ENCODE measurements at places on chromosomes 11 and 22.

- peak; percentile 48 for DNase-seq
Observed at GRCh38 chr22:30609260-30610185, 2.5 kb downstream of the TCN2 start.

DNA sequence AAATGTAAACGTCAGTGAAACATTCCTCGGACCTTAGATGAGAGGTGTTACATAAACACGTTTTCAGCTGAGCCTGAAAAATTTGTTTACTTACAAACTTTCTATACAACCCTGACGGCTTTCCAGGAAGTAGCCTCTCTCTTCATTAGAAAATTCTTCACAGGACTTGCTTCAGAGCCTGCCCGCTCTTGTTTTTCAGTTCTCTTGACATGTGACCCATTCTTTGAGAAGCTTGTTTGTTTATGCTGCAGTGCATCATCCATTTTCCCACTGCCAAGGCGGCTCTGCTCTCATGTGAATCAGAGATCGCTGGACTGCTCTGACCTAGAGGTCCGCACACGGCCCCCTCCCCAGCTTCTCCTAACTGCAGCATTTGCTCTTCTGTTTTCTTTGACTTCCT is 47.9 kb upstream of the ARHGAP42 start:
- DNase-seq, result no peak

GRCh38 chr11:66317322-66317722 is 478 bp upstream of the CD248 start:
- DNase-seq, result no peak

- DNase-seq, result no peak
Observed at GRCh38 chr22:44455151-44455962, 42.7 kb downstream of the RTL6 start.

- no peak for DNase-seq
Observed at GRCh38 chr11:114216796-114217180, 79.4 kb upstream of the NNMT start.

DNA sequence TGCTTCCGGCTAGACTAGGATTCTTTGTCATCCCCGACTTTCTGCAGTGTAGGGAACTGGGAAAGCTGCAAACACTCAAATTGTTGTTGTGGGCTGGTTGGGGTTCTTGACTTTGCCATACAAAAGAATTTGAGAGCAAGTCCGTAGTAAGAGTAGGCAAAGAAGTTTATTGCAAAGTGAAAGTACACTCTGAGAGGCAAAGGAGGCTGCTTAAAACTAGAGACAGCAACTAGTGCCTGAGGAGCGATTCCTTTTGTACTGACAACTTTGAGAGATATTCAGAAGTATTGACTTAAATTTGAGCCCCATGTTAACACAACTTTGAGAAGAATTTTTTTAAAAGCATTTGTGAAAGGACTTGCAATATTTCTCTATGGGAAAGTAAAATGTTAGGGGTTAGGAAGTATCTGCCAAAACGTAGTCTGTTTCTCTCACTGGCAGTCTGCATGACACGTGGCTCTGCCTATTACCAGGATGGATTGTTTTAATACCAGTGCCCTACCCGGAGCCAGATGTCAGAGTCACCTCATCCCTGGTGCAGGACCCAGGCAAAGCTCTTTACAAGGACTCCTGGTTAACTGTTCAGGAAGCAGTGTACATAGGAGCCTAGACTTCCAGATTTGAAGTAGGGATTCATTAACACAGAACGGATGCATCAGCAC is 85.0 kb upstream of the CLPB start:
- DNase-seq, result no peak

DNA sequence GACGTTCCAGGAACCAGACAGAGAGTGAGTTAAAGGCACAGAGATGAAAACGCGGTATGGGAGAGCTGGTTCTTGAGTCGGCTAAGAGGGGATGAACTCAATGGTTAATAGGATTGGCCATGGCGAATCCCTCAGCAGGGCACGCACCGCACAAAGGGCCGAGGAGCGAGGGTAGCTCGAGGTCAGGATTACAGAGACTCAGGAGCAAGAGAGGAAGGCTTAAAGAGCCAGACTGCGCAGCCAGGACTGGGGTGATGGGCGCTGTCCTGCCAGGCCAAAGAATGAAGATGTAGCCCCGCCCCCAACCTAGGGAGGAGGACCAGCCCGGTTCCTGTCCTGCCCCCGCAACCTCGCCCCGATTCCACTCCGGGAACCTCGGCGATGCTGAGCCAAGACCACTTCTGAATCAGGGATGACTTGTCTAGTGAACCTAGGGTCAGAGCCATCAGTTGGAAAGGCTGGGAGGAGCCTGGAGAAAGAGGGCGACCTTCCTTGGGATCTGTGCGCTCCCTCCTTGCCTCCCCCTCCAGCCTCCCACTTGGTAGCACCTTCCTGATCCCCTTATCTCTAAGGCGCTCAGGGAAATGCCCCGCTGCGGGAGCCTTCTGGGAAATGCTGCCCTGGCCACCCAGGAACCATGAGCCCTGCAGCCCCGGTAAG is at the start of gene PLEKHB1:
Gene PLEKHB1 (plus strand): TSS at position 610 of the 660 bp plus-strand sequence. CDS start 28 bp downstream, at position 638.
- no peak for DNase-seq

GRCh38 chr11:130689222-130689908 is 226.9 kb downstream of the SNX19 start:
- DNase-seq, result no peak

DNA sequence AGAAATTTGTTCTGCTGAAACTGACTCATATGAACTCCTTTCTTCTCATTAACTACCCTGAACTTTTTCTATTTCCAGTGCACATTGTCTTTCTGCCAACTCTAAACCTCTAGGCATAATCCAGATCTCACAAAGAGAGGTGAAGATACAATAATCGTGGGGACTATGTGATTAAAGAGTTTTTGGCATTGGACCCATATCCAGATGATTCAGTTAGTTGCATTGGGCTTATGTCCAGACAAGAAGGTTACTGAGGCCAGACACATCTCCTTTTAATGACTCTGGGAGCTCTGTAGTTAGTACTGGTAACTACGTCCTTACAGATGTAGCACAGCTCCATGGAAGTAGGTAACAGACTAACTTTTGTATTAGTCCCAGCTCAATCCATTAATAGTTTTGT is 273.0 kb downstream of the CASP12 start:
- no peak for DNase-seq

DNA sequence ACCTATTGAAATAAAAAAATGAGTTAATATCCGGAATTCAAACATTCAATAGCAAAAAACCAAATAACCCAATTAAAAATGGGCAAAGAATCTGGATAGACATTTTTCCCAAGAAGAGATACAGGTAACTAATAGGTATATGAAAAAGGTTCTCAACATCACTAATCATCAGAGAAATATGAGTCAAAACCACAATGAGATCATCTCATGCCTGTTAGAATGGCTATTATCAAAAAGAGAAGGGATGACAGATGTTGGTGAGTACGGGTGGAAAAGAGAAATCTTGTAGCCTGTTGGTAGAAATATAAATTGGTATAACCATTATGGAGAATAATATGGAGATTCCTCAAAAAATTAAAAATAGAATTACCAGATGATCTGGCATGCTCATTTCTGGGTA is 26.9 kb upstream of the OR6M1 start:
- DNase-seq, result no peak

DNA sequence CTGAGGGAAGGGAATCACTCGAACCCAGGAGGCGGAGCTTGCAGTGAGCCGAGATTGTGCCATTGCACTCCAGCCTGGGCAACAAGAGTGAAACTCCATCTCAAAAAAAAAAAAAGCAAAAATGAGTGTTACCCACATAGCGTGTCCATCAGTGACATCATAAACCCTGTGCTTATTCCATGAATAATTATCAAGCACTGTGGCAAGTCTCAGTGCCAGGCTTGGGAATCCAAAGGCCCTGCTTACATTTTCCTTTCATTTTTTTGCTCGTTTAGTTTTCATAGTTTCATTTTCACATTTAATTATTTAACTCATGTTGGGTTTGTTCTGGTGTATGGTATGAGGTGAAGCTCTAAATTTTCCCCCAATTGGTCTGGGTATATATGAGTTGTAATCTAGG is 46.5 kb downstream of the NEU3 start:
- no peak for DNase-seq

- DNase-seq, result peak; percentile 49
Observed at GRCh38 chr22:23305321-23305910, 125.1 kb downstream of the BCR start.

DNA sequence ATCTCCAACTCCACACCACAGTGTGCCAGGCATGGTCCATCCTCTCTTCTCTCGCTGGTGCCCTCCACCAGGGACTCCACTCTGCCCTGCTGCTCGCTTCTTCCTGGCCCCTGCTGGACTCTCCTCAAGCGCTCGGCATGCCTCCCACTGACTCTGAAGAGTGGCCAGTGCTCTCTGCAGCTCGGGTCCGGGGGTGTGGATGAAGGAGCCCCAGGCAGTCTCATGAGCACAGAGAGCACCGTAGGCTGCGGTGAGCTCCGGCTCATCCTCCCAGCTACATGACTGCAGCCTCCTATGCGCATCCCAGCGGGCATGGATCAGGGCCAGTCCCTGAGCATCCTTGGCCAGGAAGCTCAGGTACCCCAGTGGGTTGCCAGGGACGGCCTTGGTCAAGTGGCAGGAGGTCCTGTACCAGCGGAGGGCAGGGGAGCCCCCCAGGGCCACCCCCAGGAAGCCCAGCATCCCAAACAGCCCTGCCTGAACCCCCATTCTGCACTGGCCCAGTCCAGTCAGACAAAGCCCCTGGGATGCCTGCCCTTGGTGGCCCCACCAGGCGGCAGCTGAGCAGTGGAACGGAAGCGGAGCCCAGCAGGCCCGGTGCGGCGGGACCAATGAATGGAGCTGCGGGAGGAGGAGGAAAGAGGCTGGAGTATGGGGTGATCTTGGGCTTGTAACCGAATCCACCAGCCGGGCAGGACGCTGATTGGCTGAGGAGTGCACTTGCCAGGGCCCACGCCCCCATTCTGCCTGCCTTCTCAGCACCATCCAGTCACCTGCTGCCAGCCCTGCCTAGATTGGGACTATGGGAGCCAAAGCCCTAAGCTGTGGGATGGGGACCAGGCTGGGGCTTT is at the start of gene PLA2G3:
Gene PLA2G3 (minus strand): TSS at position 643 of the 851 bp plus-strand sequence. CDS start 154 bp downstream, at position 489.
- DNase-seq, result no peak

- peak; percentile 66 for DNase-seq
Observed at GRCh38 chr11:8671193-8671612, 11.3 kb downstream of the TRIM66 start.

DNA sequence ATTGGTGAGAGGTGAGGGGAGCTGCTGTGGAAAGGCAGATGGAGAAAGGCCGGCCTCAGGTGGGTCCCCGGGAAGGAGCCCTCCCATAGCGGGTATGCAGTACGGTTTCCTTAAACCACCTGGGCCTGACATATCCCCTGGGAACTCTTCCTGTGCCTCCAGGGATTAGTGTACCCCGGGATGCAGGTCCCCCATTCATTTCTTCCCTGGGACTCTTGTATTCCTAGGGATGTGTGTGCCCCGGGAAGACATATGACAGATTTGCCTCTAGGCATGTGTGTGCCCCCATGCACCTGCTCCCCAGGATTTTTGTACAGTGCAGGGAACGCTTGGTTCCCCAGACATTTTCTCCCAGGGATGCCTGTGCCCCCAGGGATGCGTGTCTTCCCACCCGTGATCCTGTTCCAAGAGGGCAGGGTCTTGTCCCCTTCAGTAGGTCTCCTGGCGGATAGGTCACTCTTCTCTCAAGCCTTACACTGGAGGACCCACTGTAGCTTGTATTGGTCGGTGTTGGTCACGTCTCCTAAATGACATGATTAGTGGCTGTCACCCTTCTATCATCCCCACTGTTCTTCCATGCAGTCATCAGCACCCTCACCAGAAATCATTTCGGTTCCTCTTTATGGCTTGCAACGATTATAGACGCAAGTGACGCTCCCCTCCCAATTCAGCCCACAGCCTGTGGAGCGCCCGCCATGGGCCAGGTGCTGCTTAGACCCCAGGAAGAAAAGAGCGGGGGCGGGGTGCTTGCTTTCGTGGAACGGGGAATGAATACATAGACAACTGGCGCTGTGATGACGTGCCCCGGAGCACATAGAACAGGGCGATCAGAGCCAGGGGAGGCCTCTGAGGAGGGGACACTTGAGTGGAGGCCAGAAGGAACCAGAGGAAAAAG is 1.3 kb downstream of the PARVB start:
- DNase-seq, result peak; percentile 42

DNA sequence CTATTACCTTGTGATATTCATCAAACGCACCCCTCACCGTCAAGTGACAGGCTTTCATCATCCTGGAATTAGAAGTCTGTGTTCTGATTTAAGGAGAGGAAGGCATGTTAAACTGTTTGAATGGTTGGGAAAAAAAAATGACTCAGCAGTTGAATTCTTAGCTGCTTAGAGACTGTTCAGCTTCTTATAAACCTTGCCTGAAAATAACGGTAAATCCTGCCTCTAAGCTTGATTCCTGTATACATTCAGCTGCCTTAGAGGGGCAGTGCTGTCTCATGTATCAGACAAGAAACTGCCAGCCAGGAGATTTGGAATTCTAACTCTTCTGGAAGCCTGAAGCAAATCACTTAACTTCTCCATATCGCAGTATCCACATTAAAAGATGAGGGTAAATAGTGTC is 437.4 kb downstream of the JRKL start:
- DNase-seq, result no peak

- no peak for DNase-seq
Observed at GRCh38 chr11:76282811-76283595, 76.7 kb upstream of the WNT11 start.

- peak; percentile 45 for DNase-seq
Observed at GRCh38 chr11:86627776-86628455, 44.5 kb downstream of the ME3 start.

DNA sequence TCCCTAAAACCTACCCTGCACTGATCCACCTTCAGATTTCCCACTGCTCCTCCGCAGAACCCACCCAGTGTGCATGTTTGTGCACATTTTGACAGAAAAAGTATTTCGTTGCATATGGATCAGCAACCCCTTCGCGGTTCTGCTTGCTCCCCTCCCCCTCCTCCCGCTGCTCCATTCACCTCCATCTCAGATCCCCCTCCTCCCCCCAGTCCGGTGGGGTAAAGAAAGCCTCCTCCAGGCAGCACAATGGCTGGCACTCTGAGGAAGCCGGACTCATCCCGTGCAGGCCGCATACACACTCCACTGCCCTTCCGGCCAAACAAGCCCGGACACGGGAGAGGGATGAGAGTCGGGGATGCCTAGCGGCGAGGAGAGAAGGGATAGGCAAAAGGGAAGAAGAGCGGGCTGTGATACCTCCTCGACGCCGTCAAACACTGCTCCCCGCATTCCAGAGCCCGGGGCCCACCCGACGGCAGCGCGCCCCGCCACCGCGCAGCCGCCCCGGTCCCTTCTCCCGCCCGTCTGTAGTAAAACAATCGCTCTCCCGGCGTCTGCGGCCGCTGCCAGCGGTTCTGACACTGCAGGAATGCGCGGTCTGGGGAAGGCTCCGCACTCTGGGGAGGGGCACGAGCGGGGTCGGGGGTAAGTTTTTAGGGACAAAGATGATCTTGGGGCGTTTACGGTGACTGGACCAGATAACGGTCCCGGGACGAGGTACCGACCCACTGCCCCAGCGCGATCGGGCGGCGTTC is 915 bp downstream of the FEZ1 start:
- peak; percentile 68 for DNase-seq

DNA sequence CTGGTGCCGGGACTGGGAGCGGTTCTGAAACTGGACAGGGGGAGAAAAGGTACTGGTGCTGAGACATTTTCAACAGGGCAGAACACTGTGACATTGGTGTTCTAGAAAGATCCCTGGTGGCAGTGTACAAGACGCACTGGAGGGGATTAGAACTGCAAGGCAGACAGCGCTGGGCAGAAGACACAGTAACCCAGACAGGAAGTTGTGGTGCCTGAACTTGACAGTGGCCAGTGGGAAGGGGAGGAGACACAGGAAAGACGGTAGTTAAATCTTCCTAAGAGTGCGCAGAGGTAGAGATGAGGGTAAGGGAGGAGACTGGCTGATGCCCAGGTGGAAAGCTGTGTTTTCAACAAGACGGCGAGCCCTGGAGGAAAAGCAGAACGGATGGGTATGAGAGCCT is 24.5 kb downstream of the FAM227A start:
- DNase-seq, result no peak

- no peak for DNase-seq
Observed at GRCh38 chr11:101438126-101438525, 145.7 kb downstream of the TRPC6 start.

All from tibial artery (tissue), 4 donors.